Neuronal stem cell (in vitro differentiated cells): ENCODE measurements at places on chromosomes 5 and 9.

DNA sequence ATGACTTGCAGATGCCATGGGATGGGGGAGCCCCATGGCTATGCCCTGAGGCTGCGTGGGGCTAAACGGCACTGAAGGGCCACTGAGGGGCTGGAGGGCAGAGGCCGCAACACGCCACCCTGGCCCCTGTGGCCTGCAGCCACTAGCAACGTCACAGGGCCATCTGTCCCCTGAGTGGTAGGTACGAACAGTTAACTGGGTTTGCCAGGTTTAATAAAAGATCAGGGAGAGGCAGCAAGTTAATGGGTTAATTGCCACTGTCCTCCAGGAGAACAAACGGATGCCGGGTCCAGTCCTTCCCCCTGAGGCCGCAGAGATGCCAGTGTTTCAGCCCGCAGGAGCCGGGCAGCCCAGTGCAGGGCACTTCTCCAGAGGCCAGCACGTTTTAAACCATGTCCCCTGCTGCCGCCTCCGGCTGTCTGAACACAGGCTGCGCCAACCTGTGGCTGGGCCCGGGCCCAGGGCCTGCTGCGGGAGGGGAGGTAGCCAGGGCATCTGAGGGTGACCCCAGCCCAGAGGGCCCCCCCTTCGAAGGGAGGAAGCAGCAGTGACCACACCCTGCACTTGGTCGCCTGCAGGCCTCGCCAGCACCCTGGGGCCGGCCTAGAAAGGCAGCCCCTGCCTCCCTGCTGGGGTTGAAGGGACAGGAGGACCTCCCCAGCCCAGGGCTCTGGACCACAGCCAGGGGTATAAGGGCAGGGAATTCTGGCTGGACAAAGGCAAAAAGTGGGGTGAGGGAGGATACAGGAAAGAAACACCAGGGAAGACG is 227.3 kb downstream of the FANCC start:
- DNase-seq = no peak

DNA sequence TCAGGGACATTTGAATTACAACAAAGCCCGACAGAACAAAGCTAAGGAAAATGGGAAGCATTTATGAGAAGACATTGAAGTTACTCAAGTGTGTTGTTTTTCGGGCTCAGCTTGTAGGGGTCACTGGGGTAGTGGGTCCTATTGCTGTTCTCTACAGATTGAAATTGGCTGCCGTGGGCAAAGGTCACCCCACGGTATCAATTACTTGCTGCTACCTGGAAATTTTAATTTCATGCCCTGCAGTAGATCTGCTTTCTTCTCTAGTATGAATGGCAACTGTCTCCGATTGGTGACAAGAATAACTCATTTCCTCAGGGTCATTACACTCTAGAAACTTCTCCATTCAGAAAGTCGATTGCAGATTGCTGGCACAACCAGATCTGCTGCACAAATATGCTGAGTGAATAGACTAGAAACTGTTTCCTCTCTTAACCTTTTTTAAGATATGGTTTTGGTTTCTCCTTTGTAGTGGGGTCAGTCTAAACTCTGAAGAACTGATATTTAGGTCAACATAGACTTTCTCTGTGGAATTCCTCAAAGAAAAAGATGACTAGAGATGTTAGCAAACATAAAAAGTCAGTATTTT is 454.1 kb downstream of the ARHGEF28 start:
- no peak for DNase-seq

GRCh38 chr5:2149195-2149539 is 266.4 kb upstream of the IRX4 start:
- peak; percentile 17 for DNase-seq

DNA sequence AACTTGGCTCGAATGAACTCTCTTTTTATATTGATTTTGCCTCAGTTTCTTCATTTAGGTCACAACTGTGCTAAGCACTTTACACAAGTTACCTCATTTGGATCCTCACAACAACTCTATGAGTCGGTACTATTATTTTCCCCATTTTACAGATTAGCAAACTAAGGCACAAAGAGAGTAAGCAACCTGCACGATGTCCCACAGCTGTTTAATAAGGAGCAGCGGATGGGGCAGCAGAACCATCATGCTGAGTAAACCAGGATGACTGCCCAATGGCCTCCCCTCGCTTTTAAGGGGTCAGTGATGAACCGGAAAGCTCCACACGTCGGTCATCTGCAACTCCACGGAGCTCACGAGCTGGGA is 607 bp downstream of the PRELID2 start:
- no peak for DNase-seq

GRCh38 chr5:51227963-51228470 is 155.2 kb upstream of the ISL1 start:
- DNase-seq = no peak

- no peak for DNase-seq
These were observed 9.1 kb upstream of the MSANTD3 start for GRCh38 chr9:100417815-100418214.

DNA sequence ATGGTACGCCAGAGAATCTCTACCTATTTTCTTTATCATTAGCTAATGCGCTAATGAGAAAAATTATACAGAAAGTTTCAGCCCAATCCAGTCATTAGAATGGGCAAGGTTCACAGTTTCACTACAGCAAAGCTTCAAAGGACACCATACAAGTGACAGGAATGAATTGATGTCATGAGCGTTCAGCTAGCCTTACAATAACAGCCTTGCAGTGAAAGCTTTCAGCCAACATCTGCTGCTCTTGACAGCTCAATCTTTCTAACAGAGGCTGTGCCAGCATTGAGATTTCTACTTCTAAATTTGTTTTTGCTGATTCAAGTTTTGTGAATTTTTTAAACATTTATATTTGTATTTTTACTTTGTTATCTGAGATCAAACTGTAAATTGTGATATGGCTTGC is 302.4 kb upstream of the FAM174A start:
- no peak for DNase-seq

- DNase-seq = no peak
These were observed 23.3 kb upstream of the NDUFB6 start for GRCh38 chr9:32596096-32596865.

GRCh38 chr9:90974643-90975245 is 173.1 kb downstream of the SYK start:
- DNase-seq = no peak

GRCh38 chr5:160464466-160464797 is 42.8 kb downstream of the PTTG1 start:
- DNase-seq = no peak
